Activated T-helper 1 cell treated with anti-CD3 and anti-CD28 coated beads, Interleukin-12 subunit alpha, Interleukin-12 subunit beta, Interleukin-2, Interleukin-4 antibody, amounts not matched to agents 30 ng/mL and 10 ng/mL and 1 ng/mL, durations not matched to agents 14 hours and 24 hours and 36 hours (primary cell): ENCODE measurements at places on chromosomes 2 and 18.

DNA sequence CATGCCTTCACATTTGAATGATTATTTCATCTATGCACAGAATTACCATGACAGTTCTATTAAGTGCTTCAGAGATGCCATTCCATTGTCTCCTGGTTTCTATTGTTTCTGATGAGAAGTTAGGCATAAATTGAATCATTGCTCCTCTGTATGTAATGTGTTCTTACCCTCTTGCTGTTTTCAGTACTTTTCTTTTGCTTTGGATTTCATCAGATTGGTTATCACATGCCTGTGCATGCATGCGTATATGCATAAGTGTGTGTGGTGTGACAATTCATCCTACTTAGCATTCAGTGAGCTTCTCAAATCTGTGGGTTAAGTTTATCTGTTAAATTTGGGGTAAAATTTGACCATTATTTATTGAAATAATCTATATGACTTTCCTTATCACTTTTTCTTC lies 263.3 kb upstream of the RND3 start:
- no peak for DNase-seq

GRCh38 chr2:70083344-70084156 lies 3.7 kb upstream of the PCBP1 start:
- DNase-seq, result no peak

- DNase-seq, result no peak
Measured at GRCh38 chr2:176556373-176556772, 287.1 kb downstream of the MTX2 start.

DNA sequence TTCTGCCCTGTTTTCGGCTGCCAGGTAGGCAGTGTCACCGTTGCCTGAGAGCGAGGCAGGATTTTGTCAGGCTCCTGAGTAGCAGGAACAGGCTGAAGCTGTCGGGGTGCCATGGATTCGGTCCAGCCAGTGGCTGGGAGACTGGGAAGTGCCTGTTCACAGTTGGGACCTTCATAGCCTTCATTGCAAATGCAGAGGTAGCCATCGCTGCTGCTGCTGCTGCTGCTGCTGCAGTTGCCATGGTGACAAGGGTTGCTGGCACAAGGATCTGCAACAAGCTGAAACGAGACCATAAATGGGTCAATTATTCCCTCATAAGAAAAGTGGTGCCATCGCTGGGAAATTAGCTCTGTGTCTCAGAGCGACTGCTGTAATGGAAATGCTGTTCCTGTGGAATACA lies 122.7 kb downstream of the DNER start:
- DNase-seq, result no peak

- DNase-seq, result no peak
Measured at GRCh38 chr2:68787356-68787755, 52.7 kb downstream of the ARHGAP25 start.

DNA sequence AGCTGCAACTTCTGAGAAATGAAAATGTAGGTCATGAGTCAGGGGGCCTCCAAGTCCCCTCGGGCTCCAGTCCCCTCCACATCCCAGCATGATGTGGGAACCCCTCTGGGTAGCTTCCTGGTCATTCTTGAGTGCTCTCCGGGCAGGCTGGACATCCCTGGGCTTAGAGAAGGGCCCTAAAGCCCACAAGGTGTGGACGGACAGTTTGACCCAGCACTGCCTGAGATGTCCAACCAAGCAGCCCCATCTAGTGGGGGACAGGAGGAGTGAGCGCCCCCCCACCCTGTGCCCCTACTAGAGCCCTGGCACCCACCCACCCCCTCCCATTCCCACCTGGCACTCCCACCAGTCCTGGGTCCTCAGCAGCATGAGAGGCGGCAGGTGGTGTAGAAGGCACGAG lies 46.0 kb downstream of the CYP27C1 start:
- DNase-seq, result no peak

- peak; percentile 23 for DNase-seq
Measured at GRCh38 chr2:63977904-63978303, 41.3 kb downstream of the VPS54 start.

DNA sequence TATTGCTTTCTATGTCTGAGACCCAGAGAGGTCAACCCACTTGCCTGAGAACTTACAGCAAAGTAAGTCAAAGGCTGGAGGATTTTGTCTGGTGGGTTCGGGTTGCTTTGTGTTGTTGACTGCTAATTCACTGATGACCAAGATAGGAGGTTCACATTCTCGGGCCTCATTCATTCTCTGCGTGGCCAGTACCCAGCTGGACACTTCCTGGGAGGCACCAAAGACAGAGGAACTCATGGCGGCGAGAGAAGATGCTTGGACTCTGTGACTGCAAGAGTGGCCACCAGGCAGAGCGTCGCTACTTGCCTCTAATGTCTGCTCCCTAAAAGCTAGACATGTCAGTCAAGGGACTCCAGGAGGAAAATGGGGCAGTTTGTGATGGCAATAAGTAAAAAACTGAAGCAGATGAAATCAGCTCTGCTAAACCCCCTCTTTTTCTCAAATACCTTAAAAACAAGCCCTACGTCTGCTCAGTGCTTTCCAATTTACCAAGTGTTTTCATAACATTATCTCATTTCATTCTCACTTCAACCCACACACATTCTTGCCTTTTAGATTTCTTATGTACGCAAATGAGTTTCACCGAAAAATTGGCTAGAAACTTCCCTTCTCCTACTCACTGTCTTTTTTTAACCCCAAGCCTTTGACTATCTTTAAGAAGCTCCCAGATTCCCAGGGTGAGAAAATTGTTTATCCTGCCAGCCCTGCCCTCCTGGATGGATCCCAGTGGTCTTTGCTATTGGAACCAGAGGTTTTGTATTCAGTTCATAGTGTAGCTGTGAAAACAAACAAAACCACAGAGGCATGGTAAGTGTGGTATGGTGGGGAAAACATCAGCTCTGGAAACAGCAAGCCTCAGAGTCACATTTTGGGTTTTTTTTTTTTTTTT lies 4.9 kb upstream of the LBH start:
- no peak for DNase-seq

GRCh38 chr2:168669151-168669550 lies 133.3 kb upstream of the NOSTRIN start:
- DNase-seq, result no peak

DNA sequence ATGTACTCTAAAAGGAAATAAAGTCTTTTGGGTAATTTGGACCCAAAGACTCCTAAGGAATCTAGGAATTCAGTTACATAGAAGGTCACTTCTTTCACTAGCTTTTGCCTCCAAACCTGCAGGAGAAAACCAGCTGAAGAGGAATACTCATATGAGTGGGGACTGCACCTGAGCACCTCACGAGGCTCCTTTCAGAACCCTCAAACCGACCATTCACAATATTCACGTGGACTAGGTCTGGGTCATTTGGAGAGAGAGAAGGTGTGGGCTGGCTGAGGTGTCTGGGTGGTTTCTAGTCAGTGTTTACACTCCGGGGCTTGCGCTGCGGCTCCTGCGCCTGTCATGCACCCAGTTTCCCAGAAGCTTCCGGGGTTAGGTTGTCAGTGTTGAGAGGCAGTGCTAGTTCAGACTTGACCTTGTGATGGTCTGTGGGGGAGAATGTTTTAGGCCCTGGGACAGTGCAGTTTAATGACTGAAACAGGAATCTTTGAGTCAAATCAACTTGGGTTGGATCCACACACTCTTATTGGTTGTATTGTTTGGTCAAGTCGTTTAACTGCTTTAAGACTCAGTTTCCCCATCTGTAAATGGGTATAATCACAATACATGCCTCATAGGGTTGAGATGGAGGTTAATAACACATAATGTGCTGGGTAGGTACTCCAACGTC lies 78.4 kb downstream of the LIMS1 start:
- peak; percentile 58 for DNase-seq

GRCh38 chr2:233743464-233744259 lies 14.8 kb downstream of the UGT1A3 start:
- no peak for DNase-seq

- DNase-seq, result no peak
Measured at GRCh38 chr2:200378652-200379290, 72.3 kb downstream of the SPATS2L start.

- no peak for DNase-seq
Measured at GRCh38 chr2:24375349-24376087, 15.2 kb upstream of the ITSN2 start.

DNA sequence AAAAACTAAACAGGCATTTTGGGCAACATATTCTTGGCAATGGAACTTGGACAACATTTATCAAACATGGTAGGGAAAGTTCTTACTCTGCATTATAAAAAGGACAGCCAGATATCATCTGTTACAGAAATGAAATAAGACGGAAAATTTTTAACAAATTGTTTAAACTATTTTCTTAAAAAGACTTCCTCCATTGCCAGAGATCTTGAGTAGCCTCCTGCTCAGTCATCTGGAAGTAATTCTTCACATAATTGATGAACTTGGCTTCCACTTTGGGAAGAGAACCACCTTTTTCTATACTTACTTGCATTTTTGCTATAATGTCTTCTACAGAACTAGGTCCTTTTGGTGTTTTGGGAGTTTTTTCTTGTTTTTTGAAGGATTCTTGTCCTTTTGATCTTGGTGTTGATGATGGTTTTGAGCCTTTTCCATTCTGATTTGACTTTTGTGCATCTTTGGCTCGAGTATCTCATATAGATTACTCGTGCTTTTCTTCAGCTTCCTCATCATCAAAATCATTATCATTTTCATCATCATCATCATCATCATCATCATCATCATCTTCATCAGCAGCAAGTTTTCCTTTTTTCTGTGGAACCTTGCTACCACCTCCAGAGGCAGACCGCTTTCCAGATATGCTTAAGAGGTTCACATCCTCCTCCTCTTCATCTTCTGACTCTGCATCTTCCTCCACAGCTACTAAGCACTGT lies 66.2 kb downstream of the CD28 start:
- DNase-seq, result no peak

- no peak for DNase-seq
Measured at GRCh38 chr2:98748292-98749065, 17.5 kb upstream of the MGAT4A start.

- no peak for DNase-seq
Measured at GRCh38 chr2:40286721-40287120, 165.2 kb downstream of the SLC8A1 start.

DNA sequence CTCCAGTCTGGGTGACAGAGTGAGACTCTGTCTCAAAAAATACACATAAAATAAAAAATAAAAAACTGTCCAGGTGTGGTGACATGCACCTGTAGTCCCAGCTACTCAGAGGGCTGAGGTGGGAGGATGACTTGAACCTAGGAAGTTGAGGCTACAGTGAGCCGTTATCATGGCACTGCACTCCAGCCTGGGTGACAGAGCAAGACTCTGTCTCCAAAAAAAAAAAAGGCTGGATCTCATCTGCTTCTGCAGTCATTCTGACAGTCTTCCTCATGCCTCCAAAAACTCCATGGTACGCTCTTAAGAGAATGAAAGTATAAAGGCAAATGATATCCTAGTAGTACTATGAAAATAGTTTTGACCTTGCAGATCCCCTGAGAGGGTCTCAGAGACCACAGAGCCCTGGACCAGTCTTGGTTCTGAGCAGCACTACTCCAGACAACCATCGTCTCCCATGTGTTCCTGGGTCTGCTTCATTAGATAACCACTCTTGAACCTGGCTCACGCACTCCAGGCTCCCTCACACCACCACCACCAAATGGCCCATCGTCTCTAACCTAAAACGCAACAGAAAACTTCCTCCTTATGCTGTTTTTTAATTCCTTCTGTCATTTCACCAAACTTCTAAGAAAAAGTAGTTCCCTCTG lies 26.0 kb downstream of the SPIRE1 start:
- DNase-seq, result no peak

DNA sequence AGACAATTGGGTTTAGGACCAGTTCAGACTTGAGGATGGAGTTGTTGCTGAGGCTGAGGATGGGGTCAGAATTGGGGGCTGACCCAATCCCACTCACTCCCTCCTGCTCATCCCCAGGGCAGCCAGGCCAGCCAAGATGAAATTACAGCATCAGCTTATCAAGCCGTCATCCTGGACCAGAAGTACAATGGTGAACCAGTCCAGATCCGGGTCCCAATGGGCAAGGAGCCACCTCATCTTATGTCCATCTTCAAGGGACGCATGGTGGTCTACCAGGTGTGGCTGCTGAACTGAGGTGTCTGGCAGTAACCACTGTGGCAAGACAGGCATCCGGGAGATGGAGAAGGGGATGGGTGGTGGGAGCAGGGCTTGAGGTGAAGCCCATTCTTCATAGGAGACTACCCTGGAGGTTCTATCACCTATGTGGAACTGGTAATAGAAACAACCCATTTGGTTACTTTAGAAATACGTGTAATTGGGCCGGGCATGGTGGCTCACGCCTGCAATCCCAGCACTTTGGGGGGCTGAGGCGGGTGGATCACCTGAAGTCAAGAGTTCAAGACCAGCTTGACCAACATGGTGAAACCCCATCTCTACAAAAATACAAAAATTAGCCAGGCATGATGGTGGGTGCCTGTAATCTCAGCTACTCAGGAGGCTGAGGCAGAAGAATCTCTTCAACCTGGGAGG lies 13.9 kb downstream of the VIL1 start:
- no peak for DNase-seq

- no peak for DNase-seq
Measured at GRCh38 chr2:41847744-41848441, 199.9 kb upstream of the PKDCC start.

- no peak for DNase-seq
Measured at GRCh38 chr2:146363731-146364130, 1481.1 kb upstream of the ACVR2A start.

GRCh38 chr2:215982465-215982875 lies 30.9 kb downstream of the MREG start:
- DNase-seq, result no peak

GRCh38 chr2:170180031-170180566 lies 2.2 kb downstream of the MYO3B start:
- DNase-seq, result no peak

DNA sequence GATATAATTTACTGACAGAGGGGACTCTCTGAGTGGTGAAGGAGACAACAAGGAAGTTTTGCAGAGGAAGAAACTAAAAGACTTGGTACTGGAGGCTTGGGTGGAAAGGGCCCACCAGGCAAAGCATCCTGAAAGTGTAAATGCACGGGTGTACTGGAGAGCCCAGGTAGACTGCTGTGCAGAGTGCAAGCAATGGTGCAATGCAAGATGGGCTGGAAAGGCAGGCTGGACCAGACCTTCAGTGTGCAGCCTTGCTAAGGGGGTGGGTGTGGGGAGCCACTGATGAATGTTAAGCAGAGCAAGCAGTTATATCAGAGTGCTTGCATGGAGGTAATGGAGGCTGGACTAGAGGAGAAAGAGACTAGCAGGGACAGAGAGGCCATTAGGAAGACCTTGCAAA lies 10.7 kb downstream of the C2orf74 start:
- no peak for DNase-seq

DNA sequence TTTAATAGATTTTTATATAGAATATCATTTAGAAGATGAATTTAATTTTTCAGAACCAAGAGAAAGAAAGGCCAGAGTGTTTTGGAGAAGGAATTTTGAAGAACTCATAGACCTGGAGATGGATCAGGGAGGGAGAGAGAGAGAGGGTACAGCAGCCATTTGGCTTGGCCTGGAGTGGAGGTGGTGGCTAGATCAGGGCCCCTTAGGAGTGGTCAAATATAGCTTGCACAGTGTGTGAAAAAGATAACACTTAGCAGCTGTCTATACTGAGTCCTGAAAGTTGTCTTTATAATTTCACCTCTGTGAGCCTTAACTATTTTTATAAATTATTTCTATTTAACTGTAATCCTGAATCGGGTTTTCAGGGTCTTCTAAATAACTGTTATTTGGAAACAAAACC lies 38.8 kb upstream of the ACYP2 start:
- DNase-seq, result no peak
